ENCODE measurements at places on chromosomes 16 and 17. TPM values are rescaled to one million over a fixed set of nuclear protein-coding genes. Genes with fewer than 3 reads are reported as not detected.

DNA sequence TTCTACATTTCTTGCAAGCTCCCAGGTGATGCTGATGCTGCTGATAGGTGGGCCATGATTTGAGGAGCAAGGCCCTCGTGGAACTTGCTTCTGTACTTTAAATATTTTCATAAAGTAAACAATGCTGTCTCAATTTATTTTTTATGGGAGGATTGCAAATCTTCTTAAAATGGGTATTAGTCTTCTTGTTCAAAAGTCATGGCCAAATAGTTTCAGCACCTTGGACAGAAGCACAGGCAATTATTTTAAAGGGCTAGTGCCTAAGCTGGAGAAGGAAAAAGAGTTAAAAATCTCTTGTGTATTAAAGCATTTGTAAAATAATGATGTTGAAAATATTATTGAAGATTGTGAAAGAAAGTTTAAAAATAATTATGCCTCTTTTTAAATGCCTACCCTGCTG is 50.5 kb downstream of the GPR139 start:
- no peaks in the 10 kb centered on the region for H3K27me3 ChIP-seq
- no peak overlapping the region for H3K4me3 ChIP-seq
- no peaks in the 10 kb centered on the region for H3K36me3 ChIP-seq
- no peak overlapping the region for H3K27ac ChIP-seq

DNA sequence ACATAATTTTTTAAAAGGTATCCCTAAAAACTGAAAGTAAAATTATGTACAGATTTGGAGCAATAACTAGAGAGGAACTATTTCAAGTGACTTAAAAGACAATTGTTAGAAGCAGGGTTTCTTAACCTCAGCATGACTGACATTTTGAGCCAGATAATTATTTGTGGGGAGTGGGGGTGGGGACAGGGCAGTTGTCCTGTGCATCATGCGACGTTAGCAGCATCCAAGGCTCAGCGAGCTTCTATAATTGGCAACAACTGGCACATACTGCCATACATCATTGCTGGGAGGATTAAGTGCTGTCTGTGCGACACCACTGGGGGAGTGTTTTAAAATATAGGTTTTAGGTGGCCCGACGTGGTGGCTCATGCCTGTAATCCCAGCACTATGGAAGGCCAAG is 27.1 kb downstream of the GABARAPL2 start:
- H3K4me3 ChIP-seq, result no peak overlapping the region
- no peaks in the 10 kb centered on the region for H3K27me3 ChIP-seq
- peaks cover 11% of the 10 kb centered on the region for H3K36me3 ChIP-seq
- H3K27ac ChIP-seq, result no peak overlapping the region
- peaks cover 14% of the 10 kb centered on the region for H3K4me1 ChIP-seq

- peaks cover 36% of the 10 kb centered on the region for H3K4me1 ChIP-seq
- H3K4me3 ChIP-seq, result no peak overlapping the region
- no peak for DNase-seq
- H3K36me3 ChIP-seq, result no peaks in the 10 kb centered on the region
- H3K27ac ChIP-seq, result no peak overlapping the region
These were observed 11.8 kb downstream of the HASPIN start for GRCh38 chr17:3735515-3735914.

- no peaks in the 10 kb centered on the region for H3K36me3 ChIP-seq
- no peaks in the 10 kb centered on the region for H3K4me1 ChIP-seq
- DNase-seq, result no peak
- H3K4me3 ChIP-seq, result no peak overlapping the region
- H3K27ac ChIP-seq, result no peak overlapping the region
These were observed 18.5 kb upstream of the CCL23 start for GRCh38 chr17:36036235-36036634.

DNA sequence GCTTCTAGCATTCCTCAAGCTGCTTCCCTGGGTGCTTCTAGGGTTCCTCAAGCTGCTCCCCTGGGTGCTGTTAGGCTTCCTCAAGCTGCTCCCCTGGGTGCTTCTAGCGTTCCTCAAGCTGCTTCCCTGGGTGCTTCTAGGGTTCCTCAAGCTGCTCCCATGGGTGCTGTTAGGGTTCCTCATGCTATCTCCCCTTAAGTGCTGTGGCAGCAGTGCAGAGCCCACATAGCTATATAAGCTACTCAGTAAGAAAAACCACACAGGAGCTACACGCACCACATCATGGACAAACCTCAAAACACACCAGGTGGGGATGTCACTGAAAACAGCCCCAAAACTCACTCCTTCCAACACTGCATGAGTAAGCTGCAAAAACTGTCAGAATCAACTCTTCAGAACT is 35.2 kb downstream of the ANKRD11 start:
- peaks cover 76% of the 10 kb centered on the region for H3K4me1 ChIP-seq
- no peaks in the 10 kb centered on the region for H3K27me3 ChIP-seq
- DNase-seq, result peak; percentile 34

DNA sequence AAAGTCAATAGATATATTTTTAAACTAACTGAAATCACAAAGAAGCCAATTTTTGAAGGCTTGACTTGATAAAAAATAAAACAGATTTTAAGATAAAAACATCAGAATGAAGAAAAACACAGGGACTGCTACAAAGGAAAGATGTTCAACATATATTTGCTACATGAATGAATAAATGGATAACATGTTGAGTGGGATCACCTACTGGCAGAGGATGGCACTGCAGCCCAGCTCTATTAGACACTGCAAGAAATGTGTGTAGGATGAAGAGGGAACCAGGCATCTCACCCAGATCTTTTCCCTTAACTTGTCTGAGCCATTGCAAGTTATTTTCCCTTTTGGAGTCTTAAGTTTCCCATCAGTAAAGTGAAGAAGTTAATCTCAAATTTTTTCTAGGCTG is 4.2 kb downstream of the AIPL1 start:
- DNase-seq, result no peak
- peaks cover 5% of the 10 kb centered on the region for H3K36me3 ChIP-seq
- no peak overlapping the region for H3K4me3 ChIP-seq
- peaks cover 14% of the 10 kb centered on the region for H3K27me3 ChIP-seq
- H3K27ac ChIP-seq, result no peak overlapping the region

GRCh38 chr16:72723781-72724180 is 324.1 kb downstream of the ZFHX3 start:
- no peak overlapping the region for H3K4me3 ChIP-seq
- H3K4me1 ChIP-seq, result no peaks in the 10 kb centered on the region
- H3K27me3 ChIP-seq, result no peaks in the 10 kb centered on the region
- H3K36me3 ChIP-seq, result no peaks in the 10 kb centered on the region
- DNase-seq, result no peak
- no peak overlapping the region for H3K27ac ChIP-seq

GRCh38 chr16:17972460-17972943 is 364.0 kb downstream of the NPIPA8 start:
- H3K4me3 ChIP-seq, result no peak overlapping the region
- H3K27ac ChIP-seq, result no peak overlapping the region
- no peak for DNase-seq
- H3K36me3 ChIP-seq, result no peaks in the 10 kb centered on the region
- no peaks in the 10 kb centered on the region for H3K4me1 ChIP-seq
- H3K27me3 ChIP-seq, result no peaks in the 10 kb centered on the region

DNA sequence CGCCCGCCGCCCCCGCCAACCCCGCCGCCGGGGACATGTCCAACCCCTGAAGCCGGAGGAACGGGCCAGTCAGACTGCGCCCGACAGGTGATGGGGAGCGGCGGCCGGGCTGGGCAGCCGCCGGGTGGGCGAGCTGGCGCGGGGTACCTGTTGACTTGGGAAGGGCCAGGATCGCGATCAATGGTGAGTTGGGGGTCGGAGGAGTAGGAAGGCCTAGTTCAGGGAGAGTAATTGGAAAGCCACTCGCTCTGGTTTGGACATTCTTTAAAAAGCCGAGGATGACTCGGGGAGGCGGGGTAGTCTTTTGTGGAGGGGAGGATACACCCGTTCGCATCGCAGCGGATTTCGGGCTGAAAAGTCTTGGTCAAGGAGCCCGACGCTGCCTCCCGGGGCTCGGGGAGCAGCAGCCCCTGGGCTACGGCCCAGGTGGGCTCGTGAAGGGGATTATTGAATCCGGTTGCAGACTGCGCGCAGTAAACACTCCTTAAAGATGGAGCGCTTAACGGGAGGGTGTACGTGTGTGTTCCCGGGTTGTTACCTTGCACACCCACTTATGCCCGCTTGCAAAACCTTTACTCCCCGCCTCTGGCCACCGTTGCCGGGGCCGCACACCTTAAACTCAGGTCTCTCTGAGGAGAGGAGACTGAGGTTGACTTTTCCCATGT is 123.8 kb downstream of the GOSR1 start:
- H3K4me1 ChIP-seq, result peaks cover 17% of the 10 kb centered on the region
- H3K4me3 ChIP-seq, result peak overlapping the region; percentile 97
- DNase-seq, result peak; percentile 25
- peaks cover 5% of the 10 kb centered on the region for H3K27me3 ChIP-seq
- no peaks in the 10 kb centered on the region for H3K36me3 ChIP-seq
- H3K27ac ChIP-seq, result peak overlapping the region; percentile 85

- no peaks in the 10 kb centered on the region for H3K4me1 ChIP-seq
- no peak overlapping the region for H3K27ac ChIP-seq
- no peak overlapping the region for H3K4me3 ChIP-seq
- DNase-seq, result no peak
These were observed 18.3 kb upstream of the GNA13 start for GRCh38 chr17:65074778-65075250.

GRCh38 chr17:54967621-54968261 is 713 bp downstream of the COX11 start:
- no peaks in the 10 kb centered on the region for H3K36me3 ChIP-seq
- H3K27me3 ChIP-seq, result no peaks in the 10 kb centered on the region
- no peak overlapping the region for H3K27ac ChIP-seq
- DNase-seq, result peak; percentile 54

- H3K27me3 ChIP-seq, result no peaks in the 10 kb centered on the region
- no peak for DNase-seq
- no peaks in the 10 kb centered on the region for H3K4me1 ChIP-seq
These were observed 28.0 kb downstream of the PIK3R6 start for GRCh38 chr17:8839410-8839935.

GRCh38 chr17:74601944-74602572 is 10.0 kb upstream of the CD300LD start:
- H3K27ac ChIP-seq, result no peak overlapping the region
- H3K36me3 ChIP-seq, result no peaks in the 10 kb centered on the region
- H3K4me3 ChIP-seq, result no peak overlapping the region
- peaks cover 21% of the 10 kb centered on the region for H3K4me1 ChIP-seq
- peak; percentile 40 for DNase-seq

GRCh38 chr17:19716108-19717030 is at the start of gene SLC47A2:
Gene SLC47A2 (minus strand): TSS chr17:19716584. CDS start chr17:19716555, 29 bp downstream.
- no peaks in the 10 kb centered on the region for H3K27me3 ChIP-seq

DNA sequence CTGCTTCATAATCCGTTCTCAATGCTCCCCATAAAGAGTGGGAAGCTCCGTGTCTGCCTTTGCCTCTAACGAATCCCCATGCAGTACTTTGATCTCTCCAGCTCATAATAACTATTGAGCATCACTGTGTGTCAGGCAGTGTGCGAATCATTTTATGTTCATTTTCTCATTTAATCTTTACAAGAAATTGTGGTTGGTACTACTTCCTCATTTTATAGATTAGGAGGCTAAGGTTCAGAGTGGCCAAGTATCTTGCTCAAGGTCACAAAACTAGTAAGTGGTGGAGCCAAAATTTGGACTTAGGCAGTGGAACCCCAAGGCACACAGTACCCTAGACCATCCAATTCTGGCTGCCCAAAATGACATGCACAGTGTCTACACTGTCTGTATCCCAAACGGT is 44.8 kb downstream of the ABCC12 start:
- no peaks in the 10 kb centered on the region for H3K4me1 ChIP-seq
- no peak overlapping the region for H3K4me3 ChIP-seq

- H3K36me3 ChIP-seq, result no peaks in the 10 kb centered on the region
- DNase-seq, result no peak
- H3K27me3 ChIP-seq, result no peaks in the 10 kb centered on the region
- no peak overlapping the region for H3K4me3 ChIP-seq
- no peak overlapping the region for H3K27ac ChIP-seq
These were observed 191.1 kb downstream of the C16orf78 start for GRCh38 chr16:49564496-49565229.

- no peaks in the 10 kb centered on the region for H3K36me3 ChIP-seq
- H3K4me1 ChIP-seq, result no peaks in the 10 kb centered on the region
- no peak overlapping the region for H3K27ac ChIP-seq
- H3K4me3 ChIP-seq, result no peak overlapping the region
These were observed 115.0 kb upstream of the CIBAR2 start for GRCh38 chr16:85227084-85227945.

GRCh38 chr16:89920723-89921122 is 2.1 kb downstream of the MC1R start:
- no peak for DNase-seq
- no peaks in the 10 kb centered on the region for H3K36me3 ChIP-seq
- peaks cover 54% of the 10 kb centered on the region for H3K4me1 ChIP-seq
- peak overlapping the region; percentile 84 for H3K4me3 ChIP-seq

- no peaks in the 10 kb centered on the region for H3K27me3 ChIP-seq
- H3K4me3 ChIP-seq, result no peak overlapping the region
- no peaks in the 10 kb centered on the region for H3K4me1 ChIP-seq
- DNase-seq, result no peak
- H3K27ac ChIP-seq, result no peak overlapping the region
These were observed 44.2 kb downstream of the PEMT start for GRCh38 chr17:17547210-17547764.

- no peaks in the 10 kb centered on the region for H3K27me3 ChIP-seq
- H3K36me3 ChIP-seq, result peaks cover 11% of the 10 kb centered on the region
- peaks cover 5% of the 10 kb centered on the region for H3K4me1 ChIP-seq
- peak overlapping the region; percentile 93 for H3K27ac ChIP-seq
- DNase-seq, result no peak
These were observed 10.3 kb downstream of the KCTD13 start for GRCh38 chr16:29915590-29916247.

DNA sequence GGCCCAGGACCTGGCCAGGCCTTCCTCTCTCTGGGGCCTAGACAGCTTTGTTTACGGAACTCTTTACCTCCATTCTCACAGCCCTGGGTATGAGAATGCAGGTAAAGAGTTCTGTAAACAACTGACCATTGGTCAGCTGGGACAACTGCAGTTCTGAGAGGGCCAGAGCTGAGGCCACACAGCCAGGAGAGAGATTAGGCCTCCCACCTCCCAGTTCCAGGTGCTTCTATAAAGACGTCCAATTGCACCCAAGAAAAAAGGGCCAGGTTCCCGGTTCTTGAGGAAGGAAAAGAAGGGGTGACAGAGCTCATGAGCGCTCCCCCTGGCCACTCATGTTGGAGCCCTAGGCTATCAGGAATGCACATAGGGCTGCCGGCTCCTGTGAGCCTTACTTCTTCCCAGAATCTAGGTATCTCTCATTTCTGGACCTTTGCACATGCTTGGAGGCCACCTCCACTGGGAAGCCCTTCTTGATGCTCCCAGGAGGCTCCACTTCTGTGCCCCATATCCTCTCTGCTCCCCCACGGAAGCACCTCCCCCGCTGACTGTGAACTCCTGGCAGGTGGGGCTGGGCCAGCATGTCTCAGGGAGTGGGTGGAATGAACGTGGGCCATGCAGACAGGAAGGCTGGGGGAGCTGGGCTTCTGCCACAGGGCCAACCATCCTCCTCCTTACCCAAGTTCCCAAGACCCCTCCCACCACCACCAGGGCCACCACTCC is 13.1 kb downstream of the CNGB1 start:
- no peaks in the 10 kb centered on the region for H3K4me1 ChIP-seq
- no peak overlapping the region for H3K27ac ChIP-seq
- no peaks in the 10 kb centered on the region for H3K27me3 ChIP-seq

Gene TEX19
- 0.17 TPM for total RNA-seq

Gene KRT40
- not detected for total RNA-seq

Gene CHST5
- not detected for total RNA-seq

Gene ITGAX
- total RNA-seq, result 79.3 TPM

Gene RSKR
- total RNA-seq, result 25.1 TPM

Gene FOXO3B
- 4.0 TPM for total RNA-seq

Gene ABCC12
- not detected for total RNA-seq

Gene SLC35G3
- not detected for total RNA-seq

Gene SLC46A1
- 2.1 TPM for total RNA-seq

Gene DNASE1L2
- total RNA-seq, result 1.1 TPM
